ENCODE measurements at places on chromosomes 6 and 20. TPM values are rescaled to one million over a fixed set of nuclear protein-coding genes. Genes with fewer than 3 reads are reported as not detected.

DNA sequence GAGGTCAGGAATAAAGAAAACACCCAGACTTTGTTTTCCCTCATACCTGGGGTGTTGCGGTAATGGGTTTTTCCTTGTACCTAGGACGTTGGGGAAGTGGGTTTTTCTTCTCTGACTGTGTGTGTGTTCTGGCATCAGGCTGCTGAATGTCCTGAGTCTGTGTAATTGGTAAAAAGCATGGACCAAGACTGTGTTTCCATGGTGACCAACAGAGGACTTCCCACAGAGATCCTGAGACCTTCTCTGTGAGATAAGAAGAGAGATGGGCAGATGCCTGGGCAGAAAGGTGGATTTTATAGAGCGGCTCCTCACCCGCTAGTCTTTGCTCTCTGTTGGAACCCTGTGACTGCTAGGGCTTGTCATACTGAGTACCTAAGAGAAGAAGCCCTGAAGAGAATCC is 135.4 kb upstream of the GGTLC1 start:
- DNase-seq = no peak

DNA sequence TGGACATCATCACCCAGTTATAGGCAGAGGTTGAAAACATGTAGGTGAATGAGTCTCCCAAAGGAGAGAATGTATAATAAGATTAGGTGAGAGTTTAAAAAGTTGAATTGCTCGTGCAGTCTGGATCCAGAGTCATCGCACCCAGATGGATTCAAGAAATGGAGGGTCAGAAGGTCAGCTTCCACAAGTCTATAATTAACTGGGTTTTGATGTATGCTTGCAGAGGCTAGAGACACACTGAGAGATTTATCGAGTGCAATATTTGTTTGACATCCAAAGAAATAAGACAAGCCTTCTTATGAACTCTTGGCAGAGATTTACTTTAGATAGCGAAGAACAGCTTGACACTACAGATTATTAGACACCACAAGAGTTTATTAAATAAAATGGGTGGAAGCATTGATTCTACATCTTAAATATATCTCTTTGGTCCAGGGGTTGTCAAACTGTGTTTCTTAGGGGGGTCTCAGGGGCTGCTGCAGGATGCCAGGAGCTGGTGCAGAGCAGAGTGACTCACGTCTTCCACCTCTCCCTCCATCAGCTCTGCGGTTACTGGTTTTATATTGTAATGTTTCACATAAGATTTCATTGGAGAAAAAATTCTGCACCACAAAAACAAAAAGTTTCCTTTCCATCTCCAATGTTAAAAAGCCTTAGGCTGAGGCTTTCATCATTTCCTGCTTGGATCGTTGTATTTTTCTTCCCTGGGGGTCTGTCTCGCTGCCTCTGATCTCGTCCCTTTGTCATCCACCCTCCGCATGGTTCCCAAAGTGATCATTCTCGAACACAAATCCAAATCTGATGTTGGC is 176.2 kb upstream of the AHI1 start:
- no peak for DNase-seq

DNA sequence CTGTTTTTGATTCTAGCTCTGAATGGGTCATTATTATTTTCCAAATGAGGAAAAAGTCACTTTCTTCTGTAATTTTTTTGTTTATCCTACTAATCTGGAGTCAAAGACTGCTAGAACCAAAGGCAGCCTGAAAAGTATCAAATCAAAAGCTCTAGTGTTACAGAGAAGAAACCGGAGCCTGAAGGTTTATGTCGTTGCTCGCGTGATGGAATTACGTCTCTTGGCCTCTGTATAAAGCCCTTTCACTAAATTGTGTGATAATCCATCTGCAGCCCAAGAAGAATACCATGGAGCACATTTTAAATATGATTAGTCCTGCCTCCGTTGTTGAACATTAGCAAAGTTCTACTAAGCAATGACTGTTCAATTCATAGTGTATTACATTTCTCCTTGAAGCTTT is 738.6 kb downstream of the C6orf118 start:
- no peak for DNase-seq

DNA sequence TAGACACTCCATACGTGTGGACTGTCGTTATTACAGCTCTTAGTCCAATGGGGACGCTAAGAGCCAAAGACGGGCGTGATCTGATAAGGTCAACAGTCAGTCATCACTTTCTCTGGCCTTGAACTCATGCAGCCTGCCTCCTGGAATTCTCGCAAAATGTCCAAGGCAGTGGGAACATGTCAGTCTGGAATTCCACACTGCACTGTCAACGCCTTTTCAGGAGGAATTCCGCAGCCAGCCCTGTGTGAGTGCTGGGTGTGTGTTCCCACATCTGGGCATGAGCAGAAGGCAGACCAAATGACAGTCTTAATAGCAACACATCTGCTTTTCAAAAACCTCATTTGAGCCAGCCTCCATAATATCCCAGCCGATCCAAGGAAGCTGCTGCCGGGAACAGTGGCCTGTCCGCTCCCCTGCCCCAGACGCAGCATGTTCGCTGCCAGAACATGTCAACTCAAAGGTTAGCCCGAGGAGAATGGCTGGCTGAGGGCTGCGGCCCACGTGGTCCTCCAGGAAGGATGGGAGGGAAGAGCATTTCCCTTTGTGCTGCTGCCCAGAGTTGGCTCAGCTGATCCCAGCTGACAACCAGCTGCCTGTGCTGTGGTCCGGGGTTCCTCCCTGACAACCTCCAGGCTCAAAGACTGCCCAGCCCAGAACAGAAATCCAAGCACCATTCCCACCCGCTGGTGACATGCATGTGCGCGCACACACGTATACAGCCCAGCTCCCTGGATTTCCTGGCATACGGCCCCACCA is 103.1 kb downstream of the SULF2 start:
- DNase-seq = no peak

- no peak for DNase-seq
Measured at GRCh38 chr20:15802020-15802419, 771.2 kb downstream of the KIF16B start.

GRCh38 chr6:5556011-5556410 is 294.7 kb downstream of the FARS2 start:
- no peak for DNase-seq

DNA sequence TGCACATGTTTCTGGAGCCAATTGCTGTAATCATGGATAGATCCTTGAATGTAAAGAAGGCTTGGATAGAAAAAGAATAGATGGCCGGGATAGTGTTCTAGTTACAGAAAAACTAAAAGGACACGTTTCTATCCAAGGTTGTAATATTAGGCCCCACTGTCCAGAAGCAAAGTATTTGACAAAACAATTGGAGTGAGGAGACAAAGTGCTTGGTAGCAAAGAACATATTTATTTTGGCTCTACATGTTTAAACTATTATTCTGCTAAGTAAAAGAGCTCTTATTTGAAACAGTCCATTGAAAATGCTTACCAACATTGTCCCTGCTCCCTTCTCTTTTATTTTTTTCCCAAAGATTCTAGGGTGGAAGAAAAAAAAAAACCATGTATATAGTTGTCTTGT is 94.4 kb downstream of the MYO6 start:
- no peak for DNase-seq

- no peak for DNase-seq
Measured at GRCh38 chr6:98124171-98124570, 710.2 kb upstream of the POU3F2 start.

DNA sequence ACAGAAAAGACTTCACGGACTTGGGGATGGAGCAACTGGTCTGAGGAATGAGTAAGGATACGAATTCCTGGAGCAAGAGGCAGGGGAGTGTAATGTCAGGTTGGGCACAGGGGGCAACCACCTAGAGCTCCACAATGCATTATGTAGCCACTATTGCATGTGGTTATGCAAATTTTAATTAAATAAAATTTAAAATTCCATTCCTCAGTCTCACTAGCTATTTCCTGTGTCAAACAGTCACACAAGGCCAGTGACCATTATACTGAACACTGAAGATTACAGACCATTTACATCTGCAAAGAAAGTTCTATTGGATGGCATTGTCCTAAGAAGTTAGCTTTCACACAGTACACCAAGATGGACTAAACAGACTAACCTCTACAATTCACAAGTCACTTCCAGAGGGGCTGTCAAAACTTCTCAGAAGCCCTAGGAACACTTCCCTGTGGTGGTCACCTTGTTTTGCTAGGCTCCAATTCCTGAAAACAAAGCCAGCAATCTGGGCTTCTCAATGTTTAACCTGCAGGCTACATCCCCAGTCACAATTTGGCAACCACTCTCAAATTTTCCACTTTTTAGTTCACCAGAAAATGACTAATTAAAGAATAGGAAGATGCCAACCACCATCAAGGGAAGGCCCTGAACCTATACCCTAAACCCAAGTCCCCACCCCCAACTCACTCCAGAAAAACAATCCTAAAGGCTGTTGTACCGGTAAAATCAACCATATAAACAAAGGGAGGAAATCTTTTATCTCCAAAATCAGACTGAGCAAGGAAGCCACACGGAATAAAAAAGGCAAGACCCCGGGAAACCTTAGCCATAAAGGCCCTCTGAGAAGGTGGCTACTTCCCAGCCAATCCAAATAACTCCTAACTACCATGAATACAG is 34.2 kb upstream of the C20orf203 start:
- no peak for DNase-seq

DNA sequence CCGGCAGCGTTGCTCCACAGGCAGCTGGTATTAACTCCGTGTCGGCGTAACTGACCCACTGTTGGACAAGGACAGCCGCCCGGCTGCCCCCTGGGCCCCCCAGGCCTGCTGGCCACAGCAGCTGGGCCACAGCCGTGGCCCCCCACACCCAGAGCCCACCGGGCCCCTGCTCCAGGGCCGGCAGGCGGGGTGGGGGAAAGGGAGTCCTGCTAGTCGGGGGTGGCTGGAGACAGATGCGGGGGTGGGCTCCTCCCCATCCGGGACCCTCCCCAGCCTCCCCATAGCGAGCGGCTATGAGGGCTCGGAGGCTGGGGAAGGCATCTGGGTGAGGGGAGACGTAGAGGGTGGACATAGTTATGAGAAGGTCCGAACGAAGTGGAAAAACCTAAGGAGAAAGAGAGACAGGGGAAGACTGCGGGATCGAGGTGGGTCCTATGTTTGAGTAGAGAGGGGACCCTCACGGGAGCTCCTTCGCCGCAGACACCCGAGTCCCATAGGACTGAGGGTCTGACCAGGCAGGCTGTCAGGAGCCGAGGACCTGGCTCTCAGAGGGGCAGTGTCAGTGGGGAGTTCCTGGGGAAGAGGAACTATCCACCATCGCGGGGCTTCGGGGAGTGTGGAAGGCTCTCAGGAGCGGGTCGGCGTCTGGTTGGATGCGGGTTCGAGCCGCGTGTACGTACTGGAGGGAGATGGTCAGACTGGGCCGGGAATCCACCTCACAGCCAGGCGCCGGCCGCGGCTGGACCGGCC is 511 bp downstream of the VARS1 start:
- DNase-seq = peak; percentile 40

GRCh38 chr6:35948725-35949124 is 27.8 kb upstream of the SRPK1 start:
- DNase-seq = no peak

DNA sequence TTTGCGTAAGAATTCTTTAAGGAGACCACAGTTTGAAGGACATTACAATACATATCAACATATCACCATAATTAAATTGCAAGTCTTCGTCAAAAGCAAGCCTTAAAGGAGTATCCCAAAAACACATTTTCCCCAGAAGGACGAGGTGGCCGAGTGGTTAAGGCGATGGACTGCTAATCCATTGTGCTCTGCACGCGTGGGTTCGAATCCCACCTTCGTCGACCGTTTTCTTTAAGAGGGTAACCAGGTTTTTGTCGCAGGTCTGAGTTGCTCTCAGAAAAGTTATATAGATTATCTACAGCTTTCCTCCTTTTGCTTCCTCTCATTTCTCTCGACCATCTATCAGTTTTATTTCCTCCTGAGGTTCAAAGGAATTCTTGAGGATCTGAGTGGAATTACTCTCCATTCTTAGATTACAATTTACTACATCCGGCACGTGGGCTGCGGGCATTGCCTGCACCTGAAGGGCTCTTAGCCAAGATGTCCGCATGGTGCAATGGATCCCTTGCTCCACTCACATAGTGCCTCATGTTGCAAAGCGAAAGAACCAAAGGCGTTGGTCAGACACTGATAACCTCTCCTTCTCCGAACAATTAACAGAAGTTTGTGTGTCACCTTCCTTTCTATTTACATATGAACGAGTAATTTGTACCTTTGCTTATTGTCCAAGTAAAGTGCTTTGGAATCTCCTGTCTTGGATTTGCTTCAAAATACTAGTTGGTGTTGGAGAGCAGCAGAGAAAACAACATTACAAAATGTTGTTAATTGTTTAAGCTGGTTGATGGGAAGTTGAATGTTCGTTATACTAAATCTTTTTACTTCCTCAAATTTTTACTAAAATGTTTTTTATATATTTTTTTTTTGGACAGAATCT is 14.0 kb downstream of the POM121L2 start:
- DNase-seq = no peak

- no peak for DNase-seq
Measured at GRCh38 chr6:169829786-169830185, 78.4 kb downstream of the ERMARD start.

- peak; percentile 27 for DNase-seq
Measured at GRCh38 chr6:32638532-32639219, 1.5 kb downstream of the HLA-DQA1 start.

- DNase-seq = no peak
Measured at GRCh38 chr6:31978831-31979230, 3.0 kb upstream of the C4A start.

DNA sequence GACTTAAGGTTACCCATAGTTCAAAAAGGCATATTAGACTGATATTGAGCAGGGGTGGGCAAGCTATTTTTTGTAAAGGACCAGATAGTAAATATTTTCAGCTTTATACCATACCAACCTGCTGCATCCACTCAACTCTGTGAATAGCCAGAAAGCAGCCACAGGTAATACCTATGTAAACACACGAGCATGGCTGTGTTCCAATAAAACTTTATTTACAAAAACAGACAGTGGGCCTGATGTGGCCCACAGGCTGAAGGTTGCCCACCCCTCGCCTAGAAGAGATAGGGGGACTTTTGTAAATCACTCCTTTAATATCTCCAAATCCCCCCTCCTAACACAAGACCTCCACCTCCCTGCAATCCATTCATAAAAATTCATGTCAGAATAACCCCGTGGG is 64.4 kb downstream of the PSMG4 start:
- DNase-seq = no peak

GRCh38 chr6:41157323-41157722 is 3.2 kb upstream of the TREML1 start:
- no peak for DNase-seq

CTAGE9 gene
- total RNA-seq = not detected

PRSS16 gene
- 2.0 TPM for total RNA-seq

ASIP gene
- total RNA-seq = not detected

CCN2 gene
- 1.0 TPM for total RNA-seq

MACROD2 gene
- 5.3 TPM for total RNA-seq

ETV7 gene
- total RNA-seq = 0.46 TPM

DNAH8 gene
- 1.1 TPM for total RNA-seq

RNF217 gene
- not detected for total RNA-seq
